ENCODE measurements at places on chromosomes 12 and 14. TPM values are rescaled to one million over a fixed set of nuclear protein-coding genes. Genes with fewer than 3 reads are reported as not detected.

Gene VRTN
- not detected for total RNA-seq

Gene FGF23
- not detected for total RNA-seq

Gene FGF6
- not detected for total RNA-seq

Gene CAPZA3
- not detected for total RNA-seq

All from vagina (tissue), 2 donors.